Panc1 (cell line): ENCODE measurements at places on chromosomes 3 and 15. TPM values are rescaled to one million over a fixed set of nuclear protein-coding genes. Genes with fewer than 3 reads are reported as not detected.

LRTM1 gene
- not detected for total RNA-seq

IGSF11 gene
- 0.33 TPM for total RNA-seq

LINGO1 gene
- total RNA-seq: 18.2 TPM

CHRNA5 gene
- 52.4 TPM for total RNA-seq

SPESP1 gene
- total RNA-seq: not detected

SLC22A13 gene
- total RNA-seq: 0.33 TPM

GPR62 gene
- total RNA-seq: not detected

TMEM266 gene
- total RNA-seq: 0.21 TPM

SCG3 gene
- total RNA-seq: 0.62 TPM

CD200 gene
- total RNA-seq: not detected

DNA sequence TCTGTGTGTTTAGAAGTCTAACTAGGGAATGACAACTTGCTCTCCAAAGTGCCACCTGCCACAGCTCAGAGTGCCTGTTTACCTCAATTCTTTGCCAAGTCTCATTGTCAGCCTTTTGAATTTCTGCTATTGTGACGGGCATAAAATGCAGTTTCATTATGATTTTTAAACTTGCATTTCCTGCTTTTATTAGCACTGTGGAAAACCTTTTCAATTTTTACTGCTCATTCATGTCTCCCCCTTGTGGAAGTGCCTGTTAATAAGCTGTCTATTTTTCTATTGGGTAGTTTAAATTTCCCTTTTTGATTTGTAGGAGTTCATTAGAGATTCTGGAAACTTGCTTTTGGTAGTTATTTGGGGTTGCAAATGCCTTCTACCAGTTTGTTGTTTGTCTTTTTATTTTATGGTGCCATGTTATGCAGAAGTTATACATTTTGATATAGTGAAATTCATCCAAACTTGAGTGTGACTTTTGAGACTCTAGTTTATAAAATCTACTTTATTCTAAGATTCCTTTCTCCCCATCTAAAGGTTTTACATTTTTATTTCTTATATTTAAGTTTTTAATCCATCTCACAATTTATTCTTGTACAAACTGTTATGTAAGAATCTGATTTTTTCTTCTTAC lies 53.9 kb upstream of the FRMD4B start:
- no peak for DNase-seq

- DNase-seq: no peak
Measured at GRCh38 chr3:195135917-195136316, 135.0 kb downstream of the XXYLT1 start.

GRCh38 chr3:44409640-44410410 lies 67.6 kb downstream of the ZNF445 start:
- DNase-seq: no peak

DNA sequence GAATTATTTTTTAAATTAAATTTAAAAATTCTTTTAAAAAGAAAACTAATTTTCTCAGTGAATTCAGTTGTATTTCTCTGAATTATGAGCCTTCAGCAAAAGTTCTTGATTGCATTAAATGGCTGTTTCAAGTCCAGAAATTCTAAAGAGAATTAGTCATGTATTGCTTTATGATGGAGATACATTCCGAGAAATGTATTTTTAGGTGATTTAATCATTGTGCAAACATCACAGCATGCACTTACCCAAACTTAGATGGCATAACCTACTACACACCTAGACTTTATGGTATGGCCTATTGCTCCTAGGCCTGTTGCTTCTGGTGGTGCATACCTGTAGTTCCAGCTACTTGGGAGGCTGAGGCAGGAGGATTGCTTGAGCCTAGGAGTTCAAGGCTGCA lies 44.3 kb upstream of the GCNT3 start:
- no peak for DNase-seq

GRCh38 chr3:106673926-106674569 lies 703.2 kb upstream of the CCDC54 start:
- DNase-seq: no peak

DNA sequence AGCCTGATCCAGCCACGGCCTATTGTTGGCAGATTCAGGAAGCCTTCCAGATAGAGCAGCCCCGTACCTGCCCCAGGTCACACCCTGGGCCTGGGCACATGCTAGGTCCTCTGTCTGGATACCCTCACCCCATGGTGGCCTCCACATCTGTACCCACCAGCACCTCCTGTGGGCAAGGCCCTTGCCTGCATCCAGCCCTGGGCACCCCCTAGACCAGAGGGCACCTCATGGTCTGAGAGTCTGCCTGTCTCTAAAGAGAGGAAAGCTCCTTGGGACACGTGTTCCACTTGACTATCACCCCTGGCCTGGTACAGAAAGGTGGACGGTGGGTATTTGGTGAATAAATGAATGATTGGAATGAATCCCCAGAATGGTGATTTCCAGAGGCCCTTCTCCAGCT lies 8.9 kb upstream of the COMMD4 start:
- DNase-seq: no peak

GRCh38 chr3:97037294-97037943 lies 223.0 kb downstream of the EPHA6 start:
- DNase-seq: no peak

DNA sequence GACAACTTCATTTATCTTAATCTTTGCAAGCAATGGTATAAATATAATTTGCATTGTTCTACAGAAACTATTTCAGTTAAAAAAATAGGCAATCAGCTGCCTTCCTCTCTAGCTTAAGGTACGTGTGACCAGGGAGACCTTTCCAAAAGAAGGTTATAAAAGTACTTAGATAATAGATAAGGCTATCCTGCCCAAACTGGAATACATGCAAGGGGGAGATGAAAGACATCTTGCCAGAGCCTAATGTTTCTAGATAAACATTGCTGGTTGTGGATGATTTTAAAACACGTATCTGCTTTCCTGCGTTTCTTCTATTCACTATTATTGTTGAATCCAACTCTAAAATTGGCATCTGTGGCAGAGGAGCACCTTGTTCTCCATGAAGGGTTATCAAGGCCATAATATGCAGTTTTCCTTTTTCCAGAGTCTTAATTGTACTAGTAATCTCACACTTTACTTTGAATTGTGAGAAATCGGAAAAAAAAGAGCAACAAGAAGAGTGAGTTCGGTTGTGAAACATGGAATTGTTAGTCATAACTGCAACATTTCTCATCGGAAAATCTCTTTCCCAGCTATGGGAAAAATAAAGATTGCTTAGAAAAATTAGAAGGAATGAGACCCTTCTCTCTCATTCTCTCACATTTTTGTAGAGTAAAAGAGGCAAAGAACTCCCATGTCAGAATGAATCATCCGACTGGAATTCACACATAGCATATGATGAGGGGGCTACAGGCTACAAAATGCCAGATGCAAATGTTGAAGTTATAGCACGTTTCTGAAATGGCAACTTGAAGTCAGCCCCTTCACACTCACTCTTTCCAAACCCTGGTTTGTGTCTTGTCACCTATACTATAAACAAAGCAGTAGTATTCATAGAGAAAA lies 936.1 kb upstream of the NR2F2 start:
- DNase-seq: no peak

DNA sequence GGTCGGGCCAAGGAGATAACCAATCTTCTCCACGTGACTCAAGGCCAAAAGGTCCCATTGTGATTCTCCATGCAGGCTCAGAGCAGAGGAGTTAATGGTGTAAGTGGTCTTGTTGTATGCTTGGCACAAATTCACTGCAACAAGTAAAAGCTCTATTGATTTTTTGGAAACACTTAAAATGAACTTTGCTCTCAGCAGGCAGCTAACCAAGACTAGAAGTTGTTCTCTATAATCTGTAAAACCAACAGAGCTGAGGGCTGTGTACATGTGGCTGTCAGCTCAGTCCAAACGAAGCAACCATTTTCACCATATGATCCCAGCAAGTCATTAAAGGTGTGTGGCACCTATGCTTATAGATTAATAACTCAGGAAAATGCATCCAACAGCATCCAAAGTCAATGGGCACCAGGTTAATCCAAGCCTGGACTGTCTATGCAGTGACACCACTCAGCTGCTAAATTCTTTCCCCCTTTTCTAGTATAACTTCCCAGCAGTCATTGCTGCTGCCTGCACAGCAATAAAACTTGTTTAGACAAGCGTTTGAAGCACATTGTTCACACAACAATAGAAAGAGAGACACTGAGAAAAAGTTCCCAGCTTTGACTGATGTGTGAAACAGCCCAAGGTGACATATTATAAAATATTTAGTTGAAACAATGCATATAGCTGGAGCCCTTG lies 603.8 kb upstream of the ADAMTS9 start:
- no peak for DNase-seq

- DNase-seq: no peak
Measured at GRCh38 chr15:53511175-53511574, 248.3 kb downstream of the WDR72 start.

DNA sequence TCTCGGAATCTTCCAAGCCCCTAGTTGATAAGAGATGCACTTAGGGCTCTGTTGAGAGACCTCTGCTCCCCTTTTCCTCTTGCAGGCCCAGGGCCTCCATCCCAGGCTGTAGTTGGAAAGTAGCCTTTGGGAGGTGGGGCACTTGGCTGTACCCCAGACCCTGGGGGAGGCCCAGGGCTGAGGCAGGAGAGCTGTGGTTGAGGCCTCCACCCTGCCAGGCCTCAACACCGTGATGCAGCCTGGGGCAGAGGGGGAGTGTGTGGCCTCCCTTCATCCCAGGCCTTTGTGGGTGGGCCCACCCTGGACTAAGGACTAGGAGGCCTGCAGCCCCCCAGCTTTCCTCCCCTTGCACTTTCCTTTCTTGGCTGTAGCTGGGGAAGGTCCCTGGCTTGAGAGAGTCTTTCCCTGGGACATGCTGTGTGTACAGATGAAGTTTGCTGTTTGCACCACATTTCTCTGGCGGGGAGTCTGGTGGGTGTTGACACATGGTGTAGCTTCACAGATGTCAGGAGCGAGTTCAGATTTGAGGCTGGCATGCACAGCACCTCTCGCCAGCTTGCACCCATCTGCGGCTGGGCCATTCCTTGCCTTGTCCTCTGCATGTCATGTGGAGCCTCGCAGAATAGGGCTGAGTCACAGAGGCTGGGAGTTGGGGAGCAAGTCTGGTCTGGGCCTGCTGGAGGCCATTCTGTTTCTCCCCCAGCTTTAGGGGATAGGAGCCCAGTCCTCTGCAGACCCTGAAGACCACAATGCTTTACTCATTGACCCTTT lies 13.7 kb downstream of the PLEKHO2 start:
- DNase-seq: no peak

DNA sequence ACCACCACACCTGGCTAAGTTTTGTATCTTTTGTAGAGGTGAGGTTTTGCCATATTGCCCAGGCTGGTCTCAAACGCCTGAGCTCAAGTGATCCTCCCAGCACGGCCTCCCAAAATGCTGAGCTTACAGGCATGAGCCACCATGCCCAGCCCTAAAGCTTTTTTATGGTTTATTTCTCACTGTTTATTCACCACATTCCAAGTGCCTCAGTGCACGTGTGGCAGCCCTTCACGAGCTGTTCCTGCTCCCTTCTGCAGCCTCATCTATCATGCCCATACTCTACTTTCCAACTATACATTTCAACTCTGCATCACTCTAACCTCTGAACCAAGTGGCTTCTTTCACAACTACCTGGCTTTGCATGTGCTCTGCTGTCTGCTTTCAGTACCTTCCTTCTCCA lies 17.9 kb upstream of the OSBPL11 start:
- DNase-seq: no peak

DNA sequence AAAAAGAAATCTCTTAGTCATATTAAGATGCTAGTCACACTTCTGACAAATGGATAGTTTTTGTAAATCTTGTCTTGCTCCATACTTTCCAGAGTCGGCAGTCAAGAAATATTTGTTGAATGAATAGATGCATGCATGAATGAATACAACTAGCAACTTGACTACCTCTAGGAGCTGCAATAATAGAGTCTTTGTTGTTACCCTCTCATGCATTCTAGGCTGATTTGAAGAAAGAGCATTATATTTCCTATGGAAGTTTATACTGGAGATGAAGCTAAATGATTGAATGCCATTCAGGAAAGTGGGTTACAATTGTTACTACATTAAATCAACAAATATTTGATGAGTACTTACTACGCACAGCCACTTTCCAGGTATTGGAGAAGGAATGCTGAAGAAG lies 18.1 kb upstream of the TRAT1 start:
- DNase-seq: no peak

DNA sequence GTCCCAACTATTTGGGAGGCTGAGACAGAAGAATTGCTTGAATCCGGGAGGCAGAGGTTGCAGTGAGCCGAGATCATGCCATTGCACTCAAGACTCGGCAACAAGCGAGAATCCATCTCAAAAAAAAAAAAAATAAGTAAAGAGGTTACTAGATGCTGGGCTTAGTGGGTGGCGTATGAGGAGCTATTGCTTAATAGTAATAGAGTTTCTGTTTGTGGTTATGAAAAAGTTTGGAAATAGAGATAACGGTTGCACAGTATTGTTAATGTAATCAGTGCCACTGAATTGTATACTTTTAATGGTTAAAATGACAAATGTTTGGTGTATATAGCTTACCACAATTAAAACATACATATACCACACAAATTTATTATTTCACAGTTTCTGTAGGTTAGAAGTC lies 14.7 kb upstream of the HHATL start:
- no peak for DNase-seq

DNA sequence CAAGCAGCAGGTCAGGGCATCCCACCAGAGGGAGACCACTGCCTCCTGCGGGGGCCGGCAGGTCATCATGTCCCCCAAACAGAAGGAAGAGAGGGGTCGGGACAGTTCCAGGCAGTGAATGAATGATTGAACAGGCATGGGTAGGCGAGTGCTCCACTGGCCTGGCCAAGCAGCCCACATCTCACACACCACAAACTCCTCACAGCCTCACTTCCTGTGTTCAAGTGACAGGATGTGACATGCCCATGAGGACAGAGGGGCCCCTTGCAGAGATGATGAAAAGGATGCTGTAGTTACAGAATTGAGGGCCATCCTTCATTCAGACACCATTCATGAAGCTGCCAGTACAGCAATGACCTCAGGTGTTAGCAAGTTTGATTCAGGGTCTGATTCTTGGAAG lies 3.7 kb downstream of the IQSEC1 start:
- no peak for DNase-seq

- no peak for DNase-seq
Measured at GRCh38 chr3:126749931-126750755, 46.1 kb downstream of the CHCHD6 start.

DNA sequence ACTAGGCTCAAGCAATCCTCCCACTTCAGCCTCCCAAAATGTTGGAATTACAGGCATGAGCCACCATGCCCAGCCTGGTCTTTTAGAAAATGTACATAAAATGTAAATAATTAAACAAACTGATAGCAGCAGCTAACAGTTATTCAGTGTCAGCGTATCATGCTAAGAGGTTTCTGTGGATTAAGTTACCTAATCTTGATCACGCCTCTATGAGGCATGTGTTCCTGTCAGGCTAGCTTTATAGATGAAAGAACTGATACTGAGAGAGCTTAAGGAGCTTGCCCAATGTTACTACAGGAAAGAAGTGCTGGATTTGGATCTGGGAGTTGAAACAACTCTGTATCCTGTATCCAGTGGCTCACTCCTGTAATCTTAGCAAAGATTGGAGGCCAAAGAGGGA lies 11.2 kb upstream of the MST1R start:
- no peak for DNase-seq
